ENCODE measurements at places on chromosomes 16 and 17.

- DNase-seq, result no peak
Observed at GRCh38 chr17:45940826-45941225, 46.5 kb downstream of the MAPT start.

DNA sequence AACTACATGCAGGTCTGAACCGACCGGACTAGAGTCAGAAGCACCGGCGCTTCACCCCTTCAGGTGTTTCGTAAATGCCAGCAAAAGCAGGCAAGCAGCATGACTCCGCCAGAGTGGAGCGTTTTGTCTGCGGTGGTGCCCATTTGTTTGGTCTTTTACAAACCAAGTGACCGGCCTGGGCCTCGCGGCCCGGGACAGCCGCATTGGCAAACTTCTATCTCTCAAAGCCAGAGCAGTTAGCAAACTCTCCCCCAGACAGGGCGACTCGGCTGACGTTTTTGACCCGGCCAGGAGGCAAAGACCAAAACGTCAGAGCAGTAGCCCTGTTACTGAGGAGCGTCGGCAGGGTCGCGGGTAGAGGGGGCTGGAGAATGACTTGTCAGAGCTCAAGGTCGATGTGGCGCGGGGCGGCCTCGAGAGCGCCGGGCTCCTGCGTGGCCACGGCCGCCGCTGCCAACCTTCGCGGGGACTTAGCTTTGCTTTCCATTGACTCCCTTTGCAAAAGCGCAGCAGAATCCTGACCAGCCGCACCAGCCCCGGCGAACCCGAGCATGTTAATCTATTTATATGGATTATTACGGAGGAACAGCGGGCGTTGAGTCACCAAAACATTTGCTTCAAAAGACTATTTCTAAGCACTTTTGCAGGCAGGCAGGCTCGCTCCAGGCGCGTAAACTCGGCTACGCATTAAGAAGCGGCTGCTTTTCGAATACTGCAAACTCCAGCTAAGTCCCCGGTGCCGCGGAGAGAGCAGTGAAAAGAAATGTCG, 763 bp upstream of the SOX9 start:
- DNase-seq, result peak; percentile 56

DNA sequence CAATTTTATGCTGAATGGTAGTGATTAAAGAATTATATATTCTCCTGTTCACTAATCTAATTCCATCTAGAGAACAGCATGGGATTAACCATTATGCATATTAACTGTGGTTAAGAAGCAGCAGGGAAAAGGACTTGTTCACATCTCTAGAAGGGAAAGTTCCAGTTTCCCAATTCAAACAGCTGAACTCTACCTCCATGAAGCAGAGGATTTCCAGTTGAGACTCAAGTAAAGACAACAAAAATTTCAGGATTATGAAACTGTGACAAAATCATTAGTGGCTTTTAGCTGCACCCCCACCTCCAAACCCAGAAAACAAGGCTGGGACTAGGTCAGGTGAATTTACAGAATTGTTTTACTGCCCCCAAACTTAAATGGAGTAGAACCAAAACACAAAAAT, 73.6 kb downstream of the USP32 start:
- DNase-seq, result no peak

GRCh38 chr16:89956505-89957215, 8.1 kb downstream of the DEF8 start:
- DNase-seq, result no peak

Data from activated CD8-positive, alpha-beta memory T cell treated with anti-CD3 and anti-CD28 coated beads, Interleukin-2, amount 50 U/mL, for 48 hours (primary cell).